Osteoblast (primary cell): ENCODE measurements at places on chromosomes 12 and 14.

DNA sequence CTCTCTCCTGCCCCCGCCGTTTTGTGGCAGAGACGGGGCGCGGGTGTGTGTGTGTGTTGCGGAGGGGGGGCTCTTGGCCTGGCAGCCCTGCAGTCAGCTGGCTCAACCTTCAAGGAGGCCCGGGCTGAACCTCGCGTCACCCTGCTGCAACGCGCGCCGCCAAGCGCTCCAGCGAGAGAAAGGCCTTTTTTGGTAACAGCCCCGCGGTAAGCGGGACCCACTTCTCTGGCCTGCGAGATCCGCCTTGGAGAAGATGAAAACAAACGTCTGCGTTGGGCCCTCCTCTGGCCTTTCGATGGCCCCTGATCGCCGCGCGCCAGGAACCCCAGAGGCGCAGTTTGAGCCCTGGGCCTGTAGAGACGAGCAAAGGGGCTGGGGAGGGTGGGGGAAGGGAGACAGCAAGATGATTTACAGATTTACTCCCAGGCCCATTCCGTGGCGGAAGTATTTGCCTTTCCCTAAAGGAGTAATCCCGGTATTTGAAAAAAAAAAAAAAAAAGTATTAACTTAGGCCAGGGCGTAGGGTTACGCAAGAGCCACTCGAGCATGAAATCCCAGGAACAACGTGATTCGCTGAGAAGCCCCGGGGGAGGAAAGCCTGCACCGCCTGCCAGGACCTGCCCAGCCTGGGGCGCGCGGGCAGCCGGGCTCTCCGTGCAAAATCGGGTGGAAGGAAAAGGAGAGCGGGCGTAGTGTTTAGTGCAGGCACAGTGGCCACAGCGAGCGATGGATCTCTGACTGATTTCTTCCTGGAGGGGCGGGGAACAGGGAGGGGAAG, 4.5 kb upstream of the IRF2BPL start:
- peak overlapping the region; percentile 99 for H3K27ac ChIP-seq
- DNase-seq = peak; percentile 98
- no peaks in the 10 kb centered on the region for H3K27me3 ChIP-seq
- no peaks in the 10 kb centered on the region for H3K36me3 ChIP-seq
- H3K4me3 ChIP-seq = peak overlapping the region; percentile 76

- no peak for DNase-seq
- peaks cover 22% of the 10 kb centered on the region for H3K4me1 ChIP-seq
- H3K4me3 ChIP-seq = no peak overlapping the region
- H3K27ac ChIP-seq = no peak overlapping the region
- no peaks in the 10 kb centered on the region for H3K36me3 ChIP-seq
- H3K27me3 ChIP-seq = no peaks in the 10 kb centered on the region
Measured at GRCh38 chr14:64614166-64614565, 64.4 kb downstream of the PPP1R36 start.

GRCh38 chr14:74504874-74505720, 11.5 kb downstream of the ISCA2 start:
- peaks cover 100% of the 10 kb centered on the region for H3K36me3 ChIP-seq
- DNase-seq = no peak
- no peak overlapping the region for H3K27ac ChIP-seq
- H3K27me3 ChIP-seq = no peaks in the 10 kb centered on the region
- H3K4me1 ChIP-seq = peaks cover under 1% of the 10 kb centered on the region
- no peak overlapping the region for H3K4me3 ChIP-seq

GRCh38 chr12:19131025-19131444, 1.5 kb downstream of the PLEKHA5 start:
- peak; percentile 84 for DNase-seq
- peak overlapping the region; percentile 89 for H3K4me3 ChIP-seq
- peak overlapping the region; percentile 15 for H3K27ac ChIP-seq

DNA sequence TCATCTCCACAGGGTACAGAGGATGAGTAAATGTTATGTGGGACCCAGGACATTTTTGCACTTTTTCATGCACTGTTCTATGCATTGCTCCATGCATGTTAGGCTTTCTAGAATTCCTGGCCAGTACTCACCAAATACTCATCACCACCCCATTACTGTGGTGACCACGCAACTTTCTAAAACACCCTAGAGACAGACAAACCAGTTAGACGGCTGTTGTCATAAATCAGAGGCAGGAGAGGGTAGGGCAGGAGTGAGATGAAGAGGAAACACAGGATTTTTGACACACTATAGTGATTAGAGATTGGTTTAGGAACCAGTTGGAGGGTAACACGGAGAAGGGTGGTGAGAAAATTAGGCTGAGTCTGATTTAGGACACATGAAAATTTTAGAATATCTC, 59.3 kb downstream of the IFNG start:
- DNase-seq = no peak
- H3K36me3 ChIP-seq = no peaks in the 10 kb centered on the region
- no peak overlapping the region for H3K27ac ChIP-seq
- no peak overlapping the region for H3K4me3 ChIP-seq
